ENCODE measurements at places on chromosomes 5 and 9. TPM values are rescaled to one million over a fixed set of nuclear protein-coding genes. Genes with fewer than 3 reads are reported as not detected.
A peak's percentile ranks its signal among the peaks of the same experiment; 100 is the strongest.

PCDHA9 gene
- not detected for total RNA-seq

ORM2 gene
- 0.59 TPM for total RNA-seq

- H3K4me3 ChIP-seq = no peak overlapping the region
- H3K4me1 ChIP-seq = no peaks in the 10 kb centered on the region
- no peak overlapping the region for H3K27ac ChIP-seq
- DNase-seq = no peak
- no peaks in the 10 kb centered on the region for H3K27me3 ChIP-seq
These were observed 179.7 kb upstream of the TLX3 start for GRCh38 chr5:171129308-171129707.

- no peak for DNase-seq
- H3K4me3 ChIP-seq = no peak overlapping the region
- H3K27me3 ChIP-seq = no peaks in the 10 kb centered on the region
- no peak overlapping the region for H3K27ac ChIP-seq
These were observed 90.1 kb downstream of the ARHGAP26 start for GRCh38 chr5:142860270-142860669.

DNA sequence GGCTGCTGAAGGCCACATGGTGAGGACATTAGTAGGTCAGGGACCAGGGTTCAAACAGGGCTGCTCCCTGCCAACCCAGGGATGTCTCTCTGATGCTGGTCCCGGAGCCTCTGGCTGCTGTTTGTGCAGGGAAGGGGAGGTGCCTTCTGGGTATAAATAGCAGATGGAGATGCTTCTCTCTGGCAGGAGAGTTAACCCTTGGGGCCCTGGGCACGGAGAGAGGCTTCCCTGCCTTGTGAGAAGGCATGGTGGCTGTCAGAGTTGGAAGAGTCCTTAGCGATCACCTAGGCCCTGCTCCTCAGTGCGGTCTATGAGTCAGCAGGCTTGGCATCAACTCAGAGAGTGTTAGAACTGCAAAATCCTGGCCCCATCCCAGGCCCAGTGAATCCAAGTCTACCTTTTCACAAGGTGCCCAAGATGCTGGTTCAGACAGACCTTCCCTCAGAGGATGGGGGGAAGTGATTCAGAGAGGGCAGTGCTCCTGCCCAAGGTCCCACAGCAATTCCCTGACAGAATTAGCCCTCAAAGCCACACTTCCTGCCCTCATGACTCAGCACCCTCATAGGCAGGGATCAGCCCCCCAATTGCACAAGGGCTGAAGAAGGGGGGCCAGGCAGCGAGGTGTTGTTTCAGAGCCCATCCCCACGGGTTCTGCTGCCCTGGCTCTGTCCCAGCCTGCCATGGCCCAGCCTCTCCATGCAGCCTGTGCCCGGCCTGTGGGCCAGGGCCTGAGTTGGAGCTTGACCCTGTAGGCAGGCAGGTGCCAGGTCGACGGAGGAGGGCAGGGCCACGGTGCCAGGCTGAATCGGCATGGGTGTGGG lies 25.6 kb downstream of the CAMK2A start:
- peak overlapping the region; percentile 32 for H3K4me3 ChIP-seq
- peaks cover 22% of the 10 kb centered on the region for H3K4me1 ChIP-seq
- H3K27me3 ChIP-seq = no peaks in the 10 kb centered on the region
- peak overlapping the region; percentile 48 for H3K27ac ChIP-seq
- no peaks in the 10 kb centered on the region for H3K36me3 ChIP-seq
- DNase-seq = peak; percentile 70

- no peaks in the 10 kb centered on the region for H3K36me3 ChIP-seq
- DNase-seq = no peak
- H3K27me3 ChIP-seq = no peaks in the 10 kb centered on the region
These were observed 378.3 kb downstream of the MTRR start for GRCh38 chr5:8247049-8247899.

Data from HCT116 (cell line).